Right lung (tissue), 10 donors: ENCODE measurements at places on chromosomes 3 and 15. TPM values are rescaled to one million over a fixed set of nuclear protein-coding genes. Genes with fewer than 3 reads are reported as not detected.

The A4GNT gene
- polyA plus RNA-seq, result 0.37 TPM

The ERICH6 gene
- polyA plus RNA-seq, result 1.2 TPM

- DNase-seq, result no peak
These were observed 38.6 kb downstream of the ZBTB11 start for GRCh38 chr3:101638261-101638745.

DNA sequence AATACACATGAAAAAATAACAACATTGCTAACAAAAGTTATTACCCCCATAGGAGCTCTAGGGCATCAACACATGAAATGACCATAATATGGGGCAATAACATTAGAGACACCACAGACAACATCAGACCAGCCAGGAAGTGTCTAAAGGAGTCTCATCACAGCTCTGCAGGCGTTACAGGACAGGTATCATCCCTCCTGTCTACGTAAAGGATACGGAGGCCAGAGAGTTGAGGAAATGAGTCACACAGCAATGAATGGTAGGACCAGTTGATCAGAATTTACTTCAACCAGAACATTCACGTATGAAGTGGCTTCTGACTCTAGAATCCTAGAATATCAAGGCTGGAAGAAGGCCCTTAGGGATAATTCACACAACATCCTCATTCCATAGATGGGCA, 1.8 kb downstream of the NME9 start:
- DNase-seq, result no peak

DNA sequence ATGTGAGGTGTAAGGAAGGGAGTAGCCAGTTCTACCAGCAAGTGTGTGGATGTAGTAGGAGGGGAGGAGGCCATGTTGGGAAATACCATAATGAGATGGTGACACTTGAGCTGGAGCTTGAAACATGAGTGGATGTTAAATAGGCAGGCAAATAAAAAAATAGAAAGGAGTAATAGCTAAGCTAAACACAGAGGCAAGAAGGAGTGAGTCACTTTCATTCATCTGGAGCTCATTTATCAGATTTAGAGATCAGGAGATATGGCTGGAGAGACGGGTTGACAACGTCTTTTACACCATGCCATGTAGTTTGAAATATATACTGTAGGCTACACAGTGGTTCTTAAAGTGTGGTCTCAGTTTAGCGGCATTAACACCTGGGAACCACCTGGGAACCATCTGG, 390.5 kb downstream of the DIPK2A start:
- DNase-seq, result no peak

GRCh38 chr3:40715551-40715950, 190.8 kb downstream of the ZNF621 start:
- DNase-seq, result no peak

- DNase-seq, result no peak
These were observed 315.2 kb downstream of the RORA start for GRCh38 chr15:60913900-60914299.
